ENCODE measurements at places on chromosomes 2 and 18.

GRCh38 chr2:74884118-74884762 is 50.3 kb downstream of the HK2 start:
- DNase-seq: no peak

GRCh38 chr2:127199223-127199622 is 20.9 kb downstream of the CYP27C1 start:
- no peak for DNase-seq

GRCh38 chr2:235677276-235677788 is 183.5 kb downstream of the AGAP1 start:
- DNase-seq: no peak

DNA sequence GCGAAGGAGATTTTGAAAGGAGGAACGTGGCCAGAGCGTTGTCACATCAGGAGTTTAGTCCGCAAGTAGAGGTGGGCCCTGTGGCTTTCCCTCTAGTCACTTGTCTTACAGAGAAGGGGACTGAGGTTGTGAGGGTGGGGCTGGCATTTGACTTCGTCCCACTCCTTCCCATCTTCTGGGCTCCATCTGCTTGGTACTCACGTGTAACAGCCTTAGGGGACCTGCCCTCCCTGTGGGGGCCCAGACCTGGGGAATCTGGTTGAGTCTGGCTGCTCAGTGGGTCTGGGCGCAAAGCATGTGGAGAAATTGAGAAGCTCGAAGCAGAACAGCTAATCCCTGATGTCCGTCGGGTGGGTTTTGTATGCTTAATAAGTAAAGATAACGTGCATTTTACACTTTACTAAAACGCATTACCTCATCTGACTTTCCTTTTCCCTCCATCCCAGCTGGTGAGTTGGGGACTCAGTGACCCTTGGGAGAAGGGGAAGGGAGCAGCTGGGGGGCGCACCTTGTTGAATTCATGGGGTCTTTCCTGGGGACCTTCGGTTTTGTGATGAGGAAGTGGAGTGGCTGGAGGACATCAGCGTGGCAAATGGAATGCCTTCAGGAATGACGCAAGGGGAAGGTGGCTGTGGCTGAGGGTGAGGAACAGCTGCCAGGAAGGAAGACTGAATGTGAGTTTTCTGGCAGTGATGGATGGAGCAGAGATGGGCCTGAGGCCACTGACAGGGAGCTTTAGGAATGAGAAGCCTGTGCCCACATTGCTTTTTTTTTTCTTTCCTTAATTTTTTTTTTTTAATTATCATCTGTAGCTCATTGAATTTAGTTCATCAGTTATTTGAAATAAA is 44.8 kb downstream of the ASAP2 start:
- DNase-seq: peak; percentile 74

DNA sequence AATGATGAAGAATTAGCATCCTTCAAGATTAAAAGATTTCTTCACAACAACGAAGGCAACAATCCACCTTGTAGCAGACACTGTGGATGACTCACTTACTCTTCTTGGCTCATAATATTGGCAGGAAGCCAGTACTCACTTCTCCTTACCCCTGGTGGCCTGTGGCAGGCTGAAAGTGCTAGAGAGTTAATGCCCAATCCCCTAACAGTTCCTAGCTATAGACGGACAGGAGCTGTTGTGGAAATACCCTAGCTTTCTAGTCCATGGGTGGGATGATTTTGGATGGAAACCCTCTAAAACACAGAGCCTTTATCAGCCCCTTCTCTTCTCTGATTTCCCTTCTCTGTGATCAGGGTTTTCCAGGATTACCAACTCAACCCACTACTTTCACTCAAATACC is 128.6 kb upstream of the NYAP2 start:
- DNase-seq: no peak

DNA sequence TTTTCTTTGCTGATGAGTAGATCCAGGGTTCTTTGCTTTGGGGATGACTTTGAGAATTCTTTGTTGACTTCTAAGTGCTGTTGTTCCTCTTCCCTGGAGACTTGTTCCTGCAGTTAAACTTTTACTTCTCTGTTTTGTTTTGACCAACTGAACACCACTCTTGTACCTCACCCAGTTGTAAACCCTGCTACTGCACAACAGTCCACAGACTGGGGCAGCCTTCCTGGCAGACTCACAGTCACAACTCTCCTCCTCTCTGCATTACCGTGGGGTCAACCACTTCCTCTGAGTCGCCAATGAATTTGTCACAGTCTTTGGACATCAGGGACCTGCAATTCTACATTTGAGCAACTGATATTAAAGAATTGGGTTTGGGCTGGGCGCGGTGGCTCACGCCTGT is 3.8 kb upstream of the SLC8A1 start:
- no peak for DNase-seq

- DNase-seq: no peak
These were observed 16.7 kb downstream of the L3MBTL4 start for GRCh38 chr18:6397931-6398566.

GRCh38 chr2:120780402-120780801 is 44.7 kb downstream of the GLI2 start:
- DNase-seq: no peak

GRCh38 chr2:104856086-104856972 is 2.4 kb downstream of the POU3F3 start:
- no peak for DNase-seq

GRCh38 chr18:47151439-47151838 is 1.1 kb upstream of the HDHD2 start:
- no peak for DNase-seq

DNA sequence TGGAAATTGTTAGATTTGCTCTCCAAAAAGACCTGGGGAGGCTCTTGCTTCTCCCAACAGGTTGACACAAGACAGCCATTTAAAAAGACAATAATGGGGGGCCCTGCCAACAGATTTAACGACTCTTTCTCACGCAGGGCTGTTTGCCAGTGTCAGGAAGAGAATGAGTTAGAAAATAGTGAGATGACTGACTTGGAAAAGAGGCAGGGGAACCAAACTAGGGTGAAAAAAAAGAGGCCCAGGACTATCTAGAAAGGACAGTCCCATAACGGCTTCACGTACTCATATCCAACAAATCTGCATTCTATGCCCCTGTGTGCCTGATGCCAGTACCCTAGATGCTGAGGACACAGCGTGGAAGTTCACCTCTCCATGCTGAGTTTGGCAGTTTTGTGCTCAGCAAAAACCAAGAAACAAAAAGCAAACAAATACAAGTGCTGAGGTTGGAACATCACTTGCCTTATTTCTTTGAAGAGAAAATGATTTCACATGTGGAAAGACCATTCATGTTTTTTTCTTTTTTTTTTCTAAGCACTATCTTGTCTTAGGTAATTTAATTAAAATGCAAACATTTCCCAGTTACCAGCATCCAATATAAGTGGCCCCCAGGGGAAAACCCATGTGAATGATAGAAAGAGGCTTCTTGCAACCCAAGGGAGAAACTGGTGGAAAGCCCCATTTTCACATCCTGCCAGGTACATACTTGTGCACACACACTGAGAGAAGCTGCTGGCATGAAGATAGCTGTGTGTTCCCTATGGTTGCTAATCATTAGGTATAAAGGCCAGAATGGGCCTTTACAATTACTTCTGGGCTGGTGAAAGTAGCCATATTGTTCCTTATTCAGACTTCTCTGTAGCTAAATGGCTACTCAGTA is 10.6 kb upstream of the WIPF1 start:
- DNase-seq: no peak

DNA sequence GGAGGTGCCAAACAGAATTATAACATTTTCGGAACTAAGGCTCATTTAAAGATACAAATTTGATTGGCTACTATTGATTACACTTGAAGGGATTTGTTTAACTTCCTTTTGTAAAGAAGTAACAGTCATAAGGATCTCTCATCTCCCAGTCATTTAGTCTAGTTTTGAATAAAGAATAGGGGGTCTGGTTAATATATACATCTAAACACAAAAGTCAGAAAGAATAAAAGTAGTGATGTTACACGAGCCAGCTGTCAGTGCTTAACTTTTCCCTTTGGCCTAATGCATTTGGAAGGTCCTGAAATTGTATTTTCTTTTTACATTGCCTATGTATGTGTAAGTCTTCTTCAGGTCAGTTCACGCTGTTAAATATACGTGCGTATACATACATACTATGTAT is 8.1 kb downstream of the SEPTIN2 start:
- DNase-seq: no peak

DNA sequence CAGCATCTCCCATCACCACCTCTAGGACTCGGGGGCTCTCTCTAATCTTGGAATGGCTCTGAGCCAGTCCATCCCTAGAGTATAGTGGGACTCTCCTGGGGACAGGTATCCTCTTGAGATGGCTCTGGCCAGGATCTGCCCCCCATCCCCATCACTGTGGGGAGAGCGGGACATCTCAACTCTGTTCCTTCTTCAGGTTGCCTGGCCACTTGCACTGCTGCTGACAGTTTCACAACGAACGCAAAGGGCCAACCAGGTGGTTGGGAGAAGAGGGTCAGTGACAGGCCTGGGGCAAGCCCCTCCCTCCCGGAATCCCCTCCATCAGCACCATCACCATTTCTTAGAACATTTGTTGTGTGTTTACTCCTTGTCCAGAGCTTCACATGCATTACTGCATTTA is 62.6 kb downstream of the CIB4 start:
- peak; percentile 24 for DNase-seq

GRCh38 chr2:24878341-24878740 is 41.7 kb downstream of the ADCY3 start:
- DNase-seq: no peak

GRCh38 chr2:3736112-3736511 is 32.7 kb downstream of the DCDC2C start:
- DNase-seq: no peak

DNA sequence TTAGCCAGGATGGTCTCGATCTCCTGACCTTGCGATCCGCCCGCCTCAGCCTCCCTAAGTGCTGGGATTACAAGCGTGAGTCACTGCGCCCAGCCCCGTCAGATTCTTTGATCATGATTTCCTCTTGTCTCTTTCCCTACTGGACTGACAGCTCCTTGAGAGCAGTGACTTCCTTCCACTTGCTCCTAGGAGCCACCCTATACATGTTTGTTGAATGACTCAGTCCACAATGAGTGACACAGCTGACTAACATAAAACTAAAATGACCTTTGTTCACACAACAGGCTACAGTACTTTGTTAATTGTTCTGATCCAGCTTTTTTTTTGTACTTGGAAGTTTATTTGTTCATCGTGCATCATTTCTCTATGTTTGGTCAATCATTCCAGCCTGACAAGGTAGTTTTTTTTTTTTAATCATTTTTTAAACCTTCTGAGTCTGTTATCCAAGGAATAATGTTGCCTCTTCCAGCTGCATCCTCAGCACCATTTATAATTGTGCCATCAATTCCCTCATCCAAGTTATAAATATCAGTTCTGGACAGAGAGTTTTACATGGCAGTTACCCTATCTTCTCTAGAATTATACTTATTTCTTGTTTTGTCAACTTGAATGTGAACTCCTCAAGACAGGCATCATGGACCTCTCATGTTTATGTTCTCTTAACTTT is 42.9 kb upstream of the TUBA3E start:
- no peak for DNase-seq

- no peak for DNase-seq
These were observed 39.1 kb upstream of the PRLH start for GRCh38 chr2:237527233-237527632.

DNA sequence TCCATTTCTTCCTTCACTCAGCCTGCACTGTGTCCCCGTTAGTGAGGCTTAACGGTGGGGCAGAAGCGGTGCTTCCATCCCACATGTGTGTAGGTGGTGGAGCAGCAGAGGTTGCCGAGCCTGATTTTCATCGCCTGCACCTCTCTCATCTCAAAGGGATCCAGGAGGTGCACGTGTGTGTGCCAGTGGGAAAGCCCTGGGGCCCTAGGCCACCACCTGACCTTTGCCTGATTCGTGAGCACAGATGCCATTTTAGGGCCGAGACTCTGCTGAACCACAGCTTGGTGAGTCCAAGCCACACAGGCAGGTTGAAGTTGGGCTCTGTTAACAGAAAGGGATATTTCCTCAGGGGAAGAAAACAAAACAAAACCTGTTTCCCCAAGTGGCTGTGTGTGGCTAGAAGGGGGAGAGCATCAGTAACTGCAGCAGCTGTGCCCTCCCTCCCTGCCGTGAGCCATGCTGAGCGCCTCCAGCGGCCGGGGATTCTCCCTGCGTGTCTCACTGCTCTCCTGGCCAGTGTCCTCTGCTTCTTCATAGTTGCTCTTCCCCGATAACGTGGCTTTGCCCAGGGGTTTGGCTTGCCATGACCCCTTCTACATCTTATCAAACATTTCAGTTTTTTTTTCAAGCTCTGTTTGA is 81.5 kb downstream of the MAPRE2 start:
- DNase-seq: no peak

DNA sequence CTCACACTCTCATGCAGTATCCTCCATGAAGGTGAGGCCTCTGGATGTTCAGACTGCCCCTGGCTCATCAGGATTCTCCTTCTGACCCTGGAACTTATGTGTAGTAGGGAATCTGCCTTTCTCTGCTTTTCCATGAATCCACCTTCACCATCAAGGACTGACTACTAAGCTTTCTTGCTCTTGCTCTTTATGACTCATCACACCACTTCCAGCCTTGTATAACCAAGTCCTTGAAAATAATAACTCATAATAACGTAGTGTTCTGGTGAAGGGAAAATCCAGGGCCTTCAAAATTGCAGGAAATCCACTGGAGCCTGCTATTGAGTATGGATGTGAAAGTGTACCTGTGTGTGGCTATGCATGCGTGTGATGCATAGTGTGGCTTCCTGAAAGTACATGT is 11.3 kb upstream of the KCNS3 start:
- no peak for DNase-seq

DNA sequence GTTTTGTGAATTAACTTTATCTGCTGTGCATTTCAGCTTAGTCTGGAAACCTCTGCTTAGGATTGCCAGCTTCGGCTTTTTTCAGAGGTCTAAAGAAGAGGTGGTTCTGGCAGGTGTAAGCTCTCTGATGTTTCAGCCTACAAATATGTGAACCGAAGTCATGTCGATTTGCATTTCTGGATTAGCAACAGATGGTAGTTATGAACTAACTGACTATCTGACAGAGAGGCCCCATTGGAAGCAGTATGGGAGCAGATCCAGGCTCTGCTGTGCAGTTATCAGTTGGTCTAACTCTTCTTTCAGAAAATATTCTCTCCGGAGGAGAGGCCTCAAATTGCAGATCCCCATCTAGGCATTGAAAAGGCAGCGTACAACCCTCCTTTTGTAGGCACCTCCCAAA is 32.7 kb upstream of the SPRED2 start:
- no peak for DNase-seq

DNA sequence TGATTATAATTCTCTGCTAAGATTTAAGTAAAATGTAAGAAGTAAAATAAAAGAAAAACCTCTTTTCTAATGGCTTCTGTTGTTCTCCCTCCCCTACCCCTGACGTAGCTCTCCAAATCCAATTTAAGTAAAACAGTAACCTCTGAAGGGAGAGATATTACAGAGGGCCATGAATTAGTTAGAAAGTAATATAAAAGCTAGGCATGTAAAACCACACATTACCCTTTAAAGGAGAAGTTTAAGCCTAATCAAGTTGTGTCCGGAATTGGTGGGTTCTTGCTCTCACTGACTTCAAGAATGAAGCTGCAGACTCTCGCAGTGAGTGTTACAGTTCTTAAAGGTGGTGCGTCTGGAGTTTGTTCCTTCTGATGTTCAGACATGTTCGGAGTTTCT is 116.9 kb upstream of the SCN7A start:
- no peak for DNase-seq

GRCh38 chr18:64127172-64127571 is 21.7 kb downstream of the LINC00305 start:
- no peak for DNase-seq

All from suprapubic skin (tissue), 4 donors.